Osteoblast (primary cell): ENCODE measurements at places on chromosomes 5 and 9. TPM values are rescaled to one million over a fixed set of nuclear protein-coding genes. Genes with fewer than 3 reads are reported as not detected.

DNA sequence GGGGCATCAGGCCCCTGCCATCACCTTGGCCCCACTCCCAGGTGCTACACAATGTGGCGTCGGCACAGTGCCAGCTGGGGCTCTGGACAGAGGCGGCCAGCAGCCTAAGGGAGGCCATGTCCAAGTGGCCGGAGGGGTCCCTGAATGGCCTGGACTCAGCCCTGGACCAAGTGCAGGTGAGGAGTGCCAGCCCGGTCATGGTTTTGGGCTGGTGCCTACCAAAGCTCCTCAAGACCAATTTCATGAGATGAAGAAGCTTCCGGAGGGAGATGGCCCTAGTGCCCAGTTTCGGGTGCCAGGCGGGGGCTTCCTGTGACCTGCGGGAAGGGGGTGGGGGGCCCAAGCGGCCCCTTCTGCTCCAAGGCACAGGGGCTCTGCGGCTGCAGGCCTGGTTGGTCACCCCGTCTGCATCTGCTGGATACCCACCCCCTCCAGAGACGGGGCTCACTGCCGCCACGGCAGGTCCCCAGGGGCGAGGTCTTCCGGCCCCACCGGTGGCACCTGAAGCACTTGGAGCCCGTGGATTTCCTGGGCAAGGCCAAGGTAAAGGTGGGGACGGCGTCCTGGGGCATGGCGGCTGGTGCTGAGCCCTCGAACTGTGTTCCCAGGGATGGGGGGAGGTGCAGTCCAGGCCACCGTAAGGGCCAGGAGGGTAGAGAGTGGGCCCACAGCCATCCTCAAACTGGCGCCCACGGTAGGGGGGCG, 5.8 kb downstream of the NOXA1 start:
- no peak overlapping the region for H3K4me3 ChIP-seq
- H3K27ac ChIP-seq: no peak overlapping the region
- H3K36me3 ChIP-seq: no peaks in the 10 kb centered on the region
- H3K27me3 ChIP-seq: no peaks in the 10 kb centered on the region
- H3K4me1 ChIP-seq: peaks cover 4% of the 10 kb centered on the region

- H3K27me3 ChIP-seq: no peaks in the 10 kb centered on the region
- no peak for DNase-seq
- H3K4me1 ChIP-seq: peaks cover 25% of the 10 kb centered on the region
- H3K4me3 ChIP-seq: no peak overlapping the region
- no peak overlapping the region for H3K27ac ChIP-seq
- H3K36me3 ChIP-seq: no peaks in the 10 kb centered on the region
These were observed 4.2 kb downstream of the MARCHF3 start for GRCh38 chr5:127026166-127026565.

DNA sequence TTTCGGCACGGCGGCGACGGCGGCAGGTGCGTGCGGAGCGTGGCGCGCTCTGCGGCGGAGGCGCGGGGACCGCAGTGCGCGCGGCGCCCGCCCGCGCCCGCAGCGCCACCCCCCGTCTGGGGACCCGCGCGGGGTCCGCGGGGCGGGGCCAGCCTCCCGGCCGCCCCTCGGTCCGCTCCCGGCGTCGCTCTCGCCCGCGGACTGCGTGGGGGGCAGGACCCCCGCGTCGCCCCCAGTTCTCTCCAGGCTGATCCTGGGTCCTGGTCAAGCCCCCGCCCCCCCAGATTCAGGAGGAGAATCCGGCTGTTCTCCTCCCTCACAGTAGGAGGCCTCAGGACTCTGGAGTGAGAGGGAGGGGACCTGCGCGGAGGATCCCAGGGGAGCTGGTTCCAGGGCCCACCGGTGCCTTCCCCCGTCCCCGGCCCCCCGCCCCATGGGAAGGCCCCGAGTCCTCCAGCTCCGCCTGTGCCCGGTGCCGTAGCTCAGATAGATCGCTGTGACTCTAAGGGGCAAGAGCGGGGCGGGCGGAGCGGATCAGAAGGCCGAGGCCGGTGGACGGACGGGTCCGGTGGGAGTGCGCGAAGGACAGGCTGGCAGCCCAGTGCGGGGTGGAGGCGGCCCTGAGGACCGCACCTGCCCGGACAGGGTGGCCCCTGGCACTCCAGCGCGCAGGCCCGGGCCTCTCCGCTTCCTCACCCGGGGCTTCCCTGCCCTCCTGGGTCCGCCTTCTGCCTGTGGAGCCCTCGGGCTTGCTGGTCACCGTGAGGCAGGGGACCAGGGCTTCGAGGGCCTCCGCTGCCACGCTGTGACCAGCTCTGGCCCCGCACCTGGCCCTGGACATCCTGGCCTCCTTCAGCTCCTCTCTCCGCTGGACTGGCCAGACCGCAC, at the start of gene RNF208:
Gene RNF208 (minus strand): TSS at position 51 of the 888 bp plus-strand sequence. CDS start 1,028 bp downstream, outside the sequence.
- H3K4me1 ChIP-seq: peaks cover 19% of the 10 kb centered on the region
- DNase-seq: no peak
- H3K27ac ChIP-seq: no peak within 1 kb of the TSS
- peak within 1 kb of the TSS; percentile 90 for H3K4me3 ChIP-seq
- no peaks in the 10 kb centered on the region for H3K36me3 ChIP-seq
- H3K27me3 ChIP-seq: no peaks in the 10 kb centered on the region

Gene TMEM250
- 52.7 and 65.5 TPM in 2 replicates for total RNA-seq

GRCh38 chr5:146130440-146131045, 25.2 kb upstream of the PLAC8L1 start:
- no peak overlapping the region for H3K27ac ChIP-seq
- H3K27me3 ChIP-seq: no peaks in the 10 kb centered on the region
- DNase-seq: no peak
- no peak overlapping the region for H3K4me3 ChIP-seq

- DNase-seq: peak; percentile 85
- H3K27me3 ChIP-seq: no peaks in the 10 kb centered on the region
- no peaks in the 10 kb centered on the region for H3K36me3 ChIP-seq
These were observed 301.1 kb upstream of the ACTBL2 start for GRCh38 chr5:57783693-57784092.

DNA sequence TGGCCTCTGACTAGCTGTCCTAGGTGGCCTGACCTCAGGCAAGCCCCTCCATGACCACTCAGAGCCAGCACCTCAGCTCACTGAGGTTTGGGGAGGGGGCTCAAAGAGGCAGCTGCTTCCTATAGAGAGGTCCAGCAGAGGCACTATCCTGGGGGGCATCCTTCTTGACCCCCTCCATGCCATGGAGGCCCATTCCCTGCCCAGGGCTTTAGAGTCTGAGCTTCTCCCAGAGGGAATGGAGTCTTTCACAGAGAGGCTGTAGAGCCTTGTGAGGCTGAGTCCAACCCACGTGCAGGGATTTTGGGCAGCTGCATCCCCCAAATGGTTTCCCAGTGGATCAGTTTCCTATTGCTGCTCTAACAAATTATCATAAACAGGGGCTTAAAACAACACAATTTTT, 16.9 kb downstream of the IRF1 start:
- no peak for DNase-seq
- no peak overlapping the region for H3K4me3 ChIP-seq
- no peaks in the 10 kb centered on the region for H3K36me3 ChIP-seq
- no peak overlapping the region for H3K27ac ChIP-seq
- H3K27me3 ChIP-seq: no peaks in the 10 kb centered on the region
- H3K4me1 ChIP-seq: peaks cover 50% of the 10 kb centered on the region
